Activated naive CD4-positive, alpha-beta T cell treated with anti-CD3 and anti-CD28 coated beads, Interleukin-2, amount 10 ng/mL, durations not matched to agents 7 days and 5 days (primary cell): ENCODE measurements at places on chromosomes 4 and X.

GRCh38 chrX:19403696-19404095 is 60.0 kb downstream of the PDHA1 start:
- no peak for DNase-seq

- no peak for DNase-seq
Observed at GRCh38 chr4:4985844-4986243, 33.4 kb downstream of the CYTL1 start.

DNA sequence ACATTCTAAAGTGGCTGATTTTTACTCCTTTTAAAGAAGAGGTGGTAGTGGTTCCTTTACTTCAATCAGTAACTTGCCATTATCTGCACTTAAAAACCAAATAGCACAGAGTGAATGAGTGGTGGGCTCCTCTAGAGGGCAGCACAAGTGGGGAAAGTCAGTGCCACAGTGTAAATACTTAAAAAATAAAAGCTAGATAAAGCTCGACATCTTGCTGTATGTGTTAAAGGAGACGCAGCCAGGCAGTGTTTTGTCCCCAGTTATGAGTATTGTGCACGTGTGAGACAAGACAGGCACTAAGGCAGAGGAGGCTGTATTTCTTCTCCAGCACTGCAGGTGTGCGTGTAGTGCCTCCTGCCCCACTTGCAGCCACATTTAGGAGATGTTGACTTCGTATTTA is 24.6 kb downstream of the NAP1L5 start:
- DNase-seq = peak; percentile 42

GRCh38 chr4:5990446-5991160 is 27.6 kb downstream of the C4orf50 start:
- DNase-seq = no peak

- DNase-seq = no peak
Observed at GRCh38 chrX:63475200-63475599, 124.1 kb upstream of the SPIN4 start.

DNA sequence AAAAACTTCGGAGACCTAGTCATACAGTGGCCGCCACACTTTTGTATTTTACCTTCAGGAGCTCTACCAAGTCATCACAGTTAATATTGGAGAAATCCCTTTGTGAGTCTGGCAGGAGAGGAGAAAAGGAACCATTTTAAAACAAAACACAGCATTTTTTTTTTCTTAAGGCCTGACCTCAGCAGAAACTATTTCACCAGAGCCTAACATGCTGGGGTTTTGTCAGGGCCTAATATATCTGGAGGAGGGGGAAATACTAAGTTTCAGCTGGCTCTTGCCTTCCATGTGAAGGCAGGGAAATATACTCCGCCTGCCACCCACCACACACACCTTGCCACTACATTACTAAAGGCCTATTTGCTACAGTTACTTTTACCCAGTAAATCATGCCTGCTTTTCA is 26.5 kb upstream of the BDH2 start:
- no peak for DNase-seq

DNA sequence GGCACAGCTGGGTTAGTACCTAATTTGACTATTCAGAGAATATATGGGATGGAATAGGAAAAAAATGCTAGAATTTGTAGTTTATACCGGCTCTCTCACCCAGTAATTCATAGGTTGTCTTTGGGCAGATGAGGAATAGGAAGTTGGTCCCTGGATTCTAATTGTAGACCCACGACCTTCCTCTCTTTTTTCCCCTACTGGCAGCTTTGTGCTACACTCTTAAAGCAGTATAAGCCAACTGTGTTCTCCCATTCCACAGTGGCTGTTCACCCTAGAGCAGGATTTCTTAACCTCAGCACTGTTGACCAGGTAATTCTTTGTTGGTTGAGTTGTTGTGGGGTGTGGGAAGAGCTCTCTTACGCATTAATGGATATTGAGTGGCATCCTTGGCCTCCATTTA is 92.9 kb downstream of the FNIP2 start:
- DNase-seq = no peak

GRCh38 chr4:112519689-112520597 is 4.0 kb upstream of the NEUROG2 start:
- DNase-seq = peak; percentile 23

GRCh38 chrX:38560776-38561125 is 591 bp upstream of the TSPAN7 start:
- no peak for DNase-seq

- no peak for DNase-seq
Observed at GRCh38 chr4:176288020-176288419, 19.0 kb upstream of the ASB5 start.

DNA sequence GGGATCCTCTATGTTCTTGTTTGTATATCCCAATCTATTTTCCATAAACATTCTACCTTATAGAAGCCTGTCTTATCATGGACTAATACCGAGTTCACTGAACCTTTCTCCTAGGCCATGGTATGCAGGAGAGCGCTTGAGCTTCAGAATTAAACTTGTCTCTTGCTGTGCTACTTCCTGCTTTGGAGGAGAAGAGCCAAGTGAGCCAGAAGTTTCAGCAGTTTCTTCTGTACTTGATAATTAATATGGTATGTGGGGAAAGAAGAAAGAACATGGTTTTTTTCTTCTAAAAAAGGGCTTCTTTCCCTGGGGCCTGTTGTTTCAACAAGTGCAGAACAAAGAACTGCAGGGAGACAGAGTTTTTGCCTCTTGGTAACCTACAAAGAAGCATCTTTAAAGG is 172.8 kb downstream of the ATG4A start:
- DNase-seq = no peak

DNA sequence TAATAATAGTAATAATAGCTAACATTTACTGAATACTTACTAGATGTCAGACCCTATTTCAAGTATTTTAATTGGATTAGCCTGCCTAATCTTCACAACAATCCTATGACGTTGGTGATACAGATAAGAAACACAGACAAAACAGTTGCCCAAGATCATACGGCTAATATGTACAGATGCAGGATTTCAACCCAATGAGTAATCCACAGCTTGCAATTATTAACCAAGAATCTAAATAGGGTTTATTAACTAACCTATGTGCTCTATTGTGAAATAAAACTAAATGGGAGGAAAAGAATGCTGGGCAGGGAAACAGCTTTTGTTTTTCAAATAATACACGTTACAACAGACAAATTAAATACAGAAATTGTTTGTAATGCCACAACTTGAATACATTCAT is 23.4 kb downstream of the FBXO8 start:
- no peak for DNase-seq

DNA sequence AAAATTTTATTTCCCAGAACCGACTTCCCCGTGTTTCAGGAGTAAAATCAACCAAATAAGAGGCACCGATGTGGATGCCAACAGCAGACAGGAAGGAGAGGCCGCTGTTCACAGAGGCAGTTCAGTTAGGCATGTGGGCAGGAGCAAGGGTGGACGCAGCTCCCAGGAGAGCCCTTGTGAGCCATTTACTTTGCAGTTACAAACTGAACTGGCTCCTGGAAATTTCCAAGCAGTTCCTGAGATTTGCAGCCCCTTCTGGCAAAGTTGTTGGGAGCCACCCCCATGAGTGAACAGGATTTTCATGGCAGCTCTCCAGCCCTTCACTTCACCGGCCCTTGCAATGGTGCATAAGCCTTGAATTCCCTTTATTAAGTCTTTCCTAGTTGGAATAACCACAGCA is 189.1 kb downstream of the AFAP1 start:
- no peak for DNase-seq

DNA sequence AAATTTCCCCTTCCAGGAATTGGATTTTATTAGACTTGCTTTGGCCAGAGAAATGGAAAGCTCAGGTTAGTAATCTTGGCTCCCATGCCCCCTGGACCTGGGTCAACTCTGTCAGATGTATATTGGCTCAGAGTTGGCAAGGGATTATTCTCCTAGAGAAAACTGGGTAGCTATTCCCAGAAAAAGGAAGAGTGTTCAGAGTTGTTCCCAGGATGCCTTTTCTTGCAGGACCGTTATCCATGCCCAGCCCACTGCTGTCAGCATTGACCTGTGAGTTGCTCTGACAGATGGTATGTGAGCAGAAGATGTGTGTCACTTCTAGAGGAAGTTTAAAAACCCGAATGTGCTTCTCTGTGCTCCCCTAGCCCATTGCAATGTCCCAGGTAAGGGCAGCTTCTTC is 509.9 kb upstream of the ZFP42 start:
- no peak for DNase-seq

DNA sequence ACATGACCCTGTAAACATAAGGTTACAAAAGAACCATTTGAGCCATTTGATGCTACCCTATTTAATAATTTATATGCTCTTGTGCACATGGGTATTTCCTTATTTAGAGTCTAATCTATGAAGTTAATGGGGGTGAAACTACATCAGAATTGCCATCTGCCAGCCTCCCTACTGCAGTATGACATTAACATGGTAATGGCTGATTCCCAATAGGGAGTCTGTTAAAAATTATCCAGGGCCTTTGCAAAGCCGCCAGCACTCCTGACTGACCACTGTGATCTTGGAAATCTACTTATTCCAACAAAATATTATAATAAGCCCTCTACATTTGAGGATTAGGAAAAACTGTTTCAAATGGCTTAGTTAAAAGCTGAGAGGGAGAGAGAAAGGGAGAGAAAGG is 153.7 kb downstream of the CLCN4 start:
- no peak for DNase-seq

DNA sequence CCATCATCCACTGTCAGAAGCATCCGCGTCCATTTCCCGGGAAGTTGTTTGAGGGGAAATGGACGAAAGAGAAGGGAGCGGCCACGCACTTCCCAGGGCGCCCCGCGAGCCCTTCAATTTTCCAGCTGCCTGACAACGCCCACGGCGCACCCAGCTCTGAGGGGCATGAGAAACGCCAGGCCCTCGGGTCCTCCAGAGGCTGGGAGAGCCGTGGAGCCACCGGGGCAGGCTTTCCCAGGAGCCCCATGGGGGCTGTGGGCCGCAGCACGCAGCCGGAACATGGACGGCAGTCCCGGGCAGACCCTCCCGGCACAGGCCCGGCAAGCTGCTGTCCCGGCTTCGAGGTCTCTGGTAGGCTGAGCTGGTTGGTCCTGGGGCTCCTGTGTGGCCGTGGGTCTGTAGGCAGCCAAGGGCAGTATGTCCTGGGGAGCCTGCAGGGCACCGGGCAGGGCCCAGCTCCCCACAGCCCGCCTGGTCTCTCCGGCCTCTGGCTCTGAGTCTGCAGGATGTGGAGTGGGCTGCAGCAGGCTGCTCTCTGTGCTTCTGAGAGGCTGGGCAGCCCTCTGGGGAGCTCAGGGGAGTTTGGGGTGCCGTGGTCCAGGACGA is 115.2 kb downstream of the FAM53A start:
- no peak for DNase-seq

DNA sequence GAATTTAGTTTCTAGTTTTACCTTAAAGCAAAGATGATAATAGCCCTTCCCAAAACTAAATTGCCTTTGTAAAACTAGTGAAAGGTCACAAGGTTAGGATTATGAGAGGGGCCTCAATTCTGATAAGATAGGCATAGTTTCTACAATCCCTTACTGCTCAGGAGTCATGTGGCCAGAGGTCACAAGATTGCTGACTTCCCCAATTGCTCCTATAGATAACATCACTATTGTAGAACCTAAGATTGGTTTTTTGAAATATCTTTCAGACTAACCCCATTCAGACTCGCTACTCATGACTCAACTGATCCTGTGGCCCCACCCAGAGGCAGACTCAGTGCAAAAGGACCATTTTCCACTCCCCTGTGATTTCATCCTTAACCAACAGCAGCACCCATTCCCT is 70.3 kb downstream of the SCD5 start:
- DNase-seq = no peak

- peak; percentile 82 for DNase-seq
Observed at GRCh38 chrX:49165901-49166881, 3.6 kb downstream of the MAGIX start.

DNA sequence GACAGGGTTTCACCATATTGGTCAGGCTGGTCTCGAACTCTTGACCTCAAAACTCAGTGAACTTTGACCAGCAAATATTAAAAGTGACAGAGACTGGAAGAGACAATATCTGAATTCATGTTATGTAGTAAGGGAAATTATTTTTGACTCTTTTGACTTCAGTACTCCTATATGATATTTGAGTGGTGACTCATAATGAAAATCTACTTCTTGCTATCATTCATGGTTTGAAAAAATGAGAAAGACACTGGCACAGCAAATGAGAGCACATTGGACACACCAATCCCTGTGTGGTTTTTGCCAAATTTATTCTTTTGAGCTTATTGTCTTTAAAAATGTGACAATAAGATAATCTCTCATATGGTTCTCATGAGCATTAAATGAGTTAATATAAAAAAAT is 109.4 kb downstream of the GPM6A start:
- no peak for DNase-seq

GRCh38 chrX:120568035-120568434 is 7.3 kb upstream of the CUL4B start:
- DNase-seq = no peak

DNA sequence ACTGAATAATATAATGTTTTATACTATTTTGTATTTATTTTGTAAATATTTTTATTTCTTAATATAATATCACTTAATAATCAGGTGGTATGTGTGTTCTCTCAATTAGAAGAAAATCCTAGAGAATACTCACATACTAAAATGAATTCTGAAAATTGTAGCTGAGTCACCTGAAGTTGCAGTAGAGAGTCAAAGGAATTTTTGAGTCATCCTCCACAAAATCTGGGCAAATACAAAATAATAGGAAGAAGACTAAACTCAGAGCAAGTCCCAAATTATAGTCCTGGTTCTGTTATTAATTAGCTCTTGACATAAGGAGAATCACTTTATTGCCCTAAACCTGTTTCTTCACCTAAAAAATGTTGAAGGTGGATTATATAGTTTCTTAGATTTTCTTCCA is 57.8 kb downstream of the SPATA4 start:
- no peak for DNase-seq

- no peak for DNase-seq
Observed at GRCh38 chr4:9903317-9903716, 118.0 kb downstream of the SLC2A9 start.

- DNase-seq = no peak
Observed at GRCh38 chr4:66017671-66018070, 347.4 kb upstream of the EPHA5 start.

GRCh38 chrX:130080791-130081367 is 29.4 kb downstream of the ELF4 start:
- no peak for DNase-seq

DNA sequence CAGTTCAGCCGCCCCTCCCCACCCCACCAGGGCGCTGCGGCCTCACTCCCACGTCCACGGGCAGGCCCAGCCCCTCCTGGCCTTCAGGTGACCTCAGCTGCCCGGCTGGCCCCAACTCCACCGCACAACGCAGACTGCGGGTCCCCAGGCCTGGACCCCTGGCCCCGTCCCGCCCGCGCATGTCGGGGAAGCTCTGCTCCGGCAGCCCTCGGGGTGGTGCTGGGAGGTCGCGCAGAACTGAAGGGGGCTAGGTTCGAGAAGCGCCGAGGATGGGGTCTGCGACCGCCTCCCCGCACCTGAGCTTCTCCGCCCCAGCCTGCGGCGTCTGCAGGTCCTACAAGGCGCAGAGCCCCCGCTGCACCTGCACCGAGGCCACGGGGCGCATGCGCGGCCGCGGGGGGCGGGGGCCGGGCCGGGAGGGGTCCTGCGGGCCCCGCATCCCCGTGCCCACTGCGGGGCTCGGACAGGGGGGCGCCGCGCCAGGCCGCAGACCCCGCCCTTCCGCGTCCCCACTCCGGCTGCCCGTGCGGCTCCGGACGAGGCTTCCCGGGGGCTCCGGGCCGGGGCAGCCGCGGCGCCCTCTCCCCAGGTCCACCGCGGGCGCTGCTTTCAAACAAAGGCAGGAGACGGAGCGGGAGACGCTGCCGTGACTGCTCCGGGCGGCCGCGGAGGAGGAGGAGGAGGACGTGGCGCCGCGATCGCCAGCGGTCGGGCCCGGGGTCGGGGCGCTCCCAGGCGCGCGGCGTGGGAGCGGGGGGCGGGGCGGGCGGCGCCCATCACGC is 672 bp upstream of the NAT8L start:
- DNase-seq = no peak
